Right ventricle myocardium inferior (tissue), 1 donor: ENCODE measurements at places on chromosomes 12 and 14. TPM values are rescaled to one million over a fixed set of nuclear protein-coding genes. Genes with fewer than 3 reads are reported as not detected.

AQP2 gene
- not detected for total RNA-seq

PRPH gene
- 0.57 TPM for total RNA-seq

C12orf56 gene
- total RNA-seq: not detected

AP1G2 gene
- 15.5 TPM for total RNA-seq

LTBR gene
- total RNA-seq: 34.3 TPM

PRH2 gene
- not detected for total RNA-seq

CLEC2D gene
- total RNA-seq: 3.0 TPM

NPFF gene
- not detected for total RNA-seq

PAPLN gene
- 2.5 TPM for total RNA-seq

CFAP251 gene
- 1.3 TPM for total RNA-seq

DIO2 gene
- total RNA-seq: 1.6 TPM

C14orf132 gene
- total RNA-seq: 1.5 TPM

HRK gene
- total RNA-seq: 0.11 TPM

FLVCR2 gene
- 3.4 TPM for total RNA-seq

CLEC1B gene
- not detected for total RNA-seq

RXYLT1 gene
- 13.9 TPM for total RNA-seq

MANSC1 gene
- 8.5 TPM for total RNA-seq

ACRBP gene
- 1.2 TPM for total RNA-seq

FSCB gene
- total RNA-seq: not detected

PRB2 gene
- not detected for total RNA-seq

NRL gene
- 1.8 TPM for total RNA-seq

PLCZ1 gene
- not detected for total RNA-seq

ANKS1B gene
- total RNA-seq: 2.3 TPM

CCDC177 gene
- not detected for total RNA-seq

BHLHE41 gene
- total RNA-seq: 34.5 TPM

MANSC4 gene
- not detected for total RNA-seq

RHOJ gene
- 18.3 TPM for total RNA-seq

GPR135 gene
- total RNA-seq: 1.5 TPM

PTPRO gene
- total RNA-seq: 1.3 TPM

TM9SF1 gene
- total RNA-seq: 23.2 TPM

L2HGDH gene
- total RNA-seq: 10.5 TPM

AQP6 gene
- total RNA-seq: not detected

AP4S1 gene
- 6.5 TPM for total RNA-seq

PLXNC1 gene
- 3.0 TPM for total RNA-seq

COPS7A gene
- total RNA-seq: 83.1 TPM

STXBP6 gene
- 41.4 TPM for total RNA-seq

OR6C6 gene
- not detected for total RNA-seq

GAPDH gene
- total RNA-seq: 4,337 TPM

KRT73 gene
- not detected for total RNA-seq

CMA1 gene
- total RNA-seq: 1.3 TPM

DCAF4 gene
- 7.9 TPM for total RNA-seq

LRP1-AS gene
- total RNA-seq: not detected

MMP14 gene
- total RNA-seq: 26.0 TPM

TGM1 gene
- total RNA-seq: 1.1 TPM

TMEM229B gene
- 4.2 TPM for total RNA-seq

FAM186B gene
- 0.62 TPM for total RNA-seq

TMEM179 gene
- total RNA-seq: not detected

SSPN gene
- 49.8 TPM for total RNA-seq

SLC25A47 gene
- total RNA-seq: not detected

AKAP3 gene
- 2.5 TPM for total RNA-seq

DERA gene
- total RNA-seq: 21.5 TPM

EAPP gene
- total RNA-seq: 16.7 TPM

ERP27 gene
- 0.19 TPM for total RNA-seq

YARS2 gene
- 9.7 TPM for total RNA-seq

DLST gene
- 213 TPM for total RNA-seq

OAS3 gene
- 5.7 TPM for total RNA-seq
